ENCODE measurements at places on chromosomes 1 and 21.

- no peak for DNase-seq
These were observed 1.6 kb downstream of the TP53BP2 start for GRCh38 chr1:223843934-223844786.

GRCh38 chr21:31482460-31482859 is 138.4 kb upstream of the TIAM1 start:
- DNase-seq = no peak

GRCh38 chr1:202564958-202565495 is 145.2 kb downstream of the SYT2 start:
- DNase-seq = no peak

- DNase-seq = no peak
These were observed 162.4 kb downstream of the KIF26B start for GRCh38 chr1:245317217-245317616.

- DNase-seq = no peak
These were observed 216.4 kb downstream of the LTN1 start for GRCh38 chr21:28776251-28776650.

- DNase-seq = no peak
These were observed 21.9 kb downstream of the ERRFI1 start for GRCh38 chr1:8004113-8004802.

- DNase-seq = no peak
These were observed 20.6 kb downstream of the TRAF5 start for GRCh38 chr1:211347077-211347844.

DNA sequence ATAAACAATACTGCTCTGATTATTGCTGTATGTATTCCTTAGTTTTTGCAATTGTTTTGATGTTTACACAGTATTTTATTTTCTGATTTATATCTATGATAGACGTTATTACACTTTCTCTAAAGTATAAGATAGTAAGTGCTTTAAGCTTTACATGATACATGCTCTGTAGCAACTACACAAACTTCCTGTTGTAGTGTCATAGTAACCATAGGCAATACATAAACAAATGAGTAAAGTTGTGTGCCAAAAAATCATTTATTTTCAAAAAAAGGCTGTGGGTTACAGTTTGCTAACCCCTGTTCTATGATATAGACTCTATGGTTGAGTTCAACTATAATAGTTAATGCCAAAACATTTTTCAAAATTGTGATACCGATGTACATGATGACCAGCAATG is 1156.4 kb downstream of the AMY1C start:
- no peak for DNase-seq

DNA sequence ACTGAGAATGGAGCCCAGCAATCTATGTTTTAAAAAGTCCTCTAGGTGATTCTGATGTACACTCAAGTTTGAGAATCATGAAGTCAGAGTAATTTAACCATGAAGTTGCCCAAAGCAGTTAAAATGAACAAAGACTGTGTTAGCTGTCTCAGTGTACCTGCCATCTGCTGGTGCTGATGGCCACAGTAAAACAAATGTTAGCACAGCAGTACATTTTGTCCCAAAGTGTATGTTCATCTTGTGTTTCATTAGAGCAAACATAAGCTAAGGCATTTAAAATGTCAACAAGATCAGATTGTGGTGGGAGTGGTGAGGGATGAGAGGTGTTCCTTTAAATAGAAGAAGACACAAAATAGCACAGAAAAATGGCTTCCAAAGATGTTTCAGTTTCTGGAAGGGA is 31.1 kb downstream of the FYB2 start:
- no peak for DNase-seq

GRCh38 chr1:234871710-234872271 is 256.8 kb downstream of the TOMM20 start:
- DNase-seq = no peak

DNA sequence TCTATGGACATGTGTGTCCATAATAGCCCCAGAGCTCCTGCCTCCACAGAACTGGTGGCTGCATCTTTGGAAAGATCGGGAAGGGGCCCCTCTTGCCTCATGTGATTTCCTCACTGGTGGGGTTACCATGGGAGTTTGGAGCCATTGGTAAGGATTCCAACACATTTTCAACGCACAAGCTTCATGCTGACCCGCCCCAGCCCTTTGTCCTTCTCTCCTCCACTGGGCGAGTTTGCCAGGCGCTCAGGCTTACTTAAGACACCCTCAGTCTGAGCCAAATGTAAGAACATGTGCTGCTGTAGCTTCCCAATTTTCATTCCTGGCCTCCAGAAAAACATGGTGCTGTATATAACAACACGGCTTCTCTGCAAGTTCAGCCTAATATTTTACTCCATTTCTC is 72.4 kb downstream of the ATP5PO start:
- DNase-seq = no peak

DNA sequence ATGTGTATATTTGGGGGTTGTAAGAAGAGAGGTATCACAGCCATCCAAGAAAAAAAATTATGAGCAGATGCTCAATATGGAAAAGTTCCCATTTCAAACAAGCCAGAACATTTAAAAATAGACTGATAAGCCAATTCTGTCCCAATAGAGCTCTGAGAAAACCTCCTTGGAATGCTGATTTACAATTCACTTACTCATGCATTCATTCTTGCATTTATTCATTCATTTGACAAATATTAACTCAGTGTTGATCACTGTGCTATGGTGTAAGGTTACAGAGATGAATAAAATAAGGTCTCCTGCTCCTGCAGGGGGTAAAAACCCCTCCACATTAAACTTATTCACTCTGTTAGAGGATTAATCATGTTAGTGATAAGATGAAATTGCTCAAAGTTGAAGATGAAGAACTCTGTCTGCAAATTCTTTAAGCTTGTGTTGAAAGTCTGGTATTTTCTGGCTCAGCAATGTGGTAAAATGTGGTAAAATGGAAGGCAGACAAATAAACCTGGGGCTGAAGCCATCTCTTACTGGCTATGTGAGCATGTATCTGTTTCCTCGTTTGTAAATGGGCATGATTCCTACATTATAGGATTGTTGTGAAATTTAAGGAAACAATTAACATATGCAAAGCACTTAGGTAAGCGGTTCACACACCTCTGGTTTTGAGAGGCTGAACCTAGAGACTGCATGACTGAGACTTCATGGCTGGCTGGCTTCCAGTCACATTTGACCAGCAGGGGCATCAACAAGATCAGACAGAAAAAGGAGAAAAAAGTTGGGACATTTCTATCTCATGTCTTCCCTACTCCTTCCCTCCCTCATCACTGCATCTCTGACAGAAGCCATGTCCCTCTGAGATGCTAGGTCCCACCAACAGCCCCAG is 45.0 kb upstream of the DAB1 start:
- DNase-seq = no peak

DNA sequence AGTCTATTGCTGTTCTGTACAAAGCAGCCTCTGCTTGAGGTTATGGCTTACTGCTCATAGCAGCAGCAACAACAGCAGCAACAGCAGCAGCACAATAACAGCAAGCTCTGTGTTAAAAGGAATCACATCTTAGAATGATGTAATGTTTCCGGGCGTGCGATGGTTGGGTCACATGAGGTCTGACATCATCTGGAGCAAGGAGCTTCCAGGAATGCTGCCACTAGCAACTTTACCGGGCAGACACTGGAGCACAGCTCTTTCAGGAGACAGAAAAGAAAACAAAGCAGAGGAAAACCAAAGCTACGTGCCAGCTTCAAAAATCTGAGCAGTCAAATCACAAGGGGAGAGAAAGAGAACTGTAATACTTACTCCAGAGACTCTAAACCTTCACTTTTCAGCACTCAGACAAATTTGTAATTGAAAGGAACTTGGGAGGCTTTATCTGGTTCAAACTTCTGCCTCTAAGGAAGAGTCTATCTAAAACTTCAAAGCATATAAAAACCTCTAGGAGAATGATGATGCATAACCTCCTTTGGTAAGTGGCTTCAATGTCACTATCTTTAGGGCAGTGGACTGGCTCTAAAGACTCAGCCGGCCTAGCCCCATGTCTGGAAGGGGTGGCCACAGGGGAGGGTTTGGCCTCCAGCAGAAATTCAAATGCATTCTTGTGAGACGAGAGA is 28.3 kb upstream of the RAB3GAP2 start:
- DNase-seq = peak; percentile 21

DNA sequence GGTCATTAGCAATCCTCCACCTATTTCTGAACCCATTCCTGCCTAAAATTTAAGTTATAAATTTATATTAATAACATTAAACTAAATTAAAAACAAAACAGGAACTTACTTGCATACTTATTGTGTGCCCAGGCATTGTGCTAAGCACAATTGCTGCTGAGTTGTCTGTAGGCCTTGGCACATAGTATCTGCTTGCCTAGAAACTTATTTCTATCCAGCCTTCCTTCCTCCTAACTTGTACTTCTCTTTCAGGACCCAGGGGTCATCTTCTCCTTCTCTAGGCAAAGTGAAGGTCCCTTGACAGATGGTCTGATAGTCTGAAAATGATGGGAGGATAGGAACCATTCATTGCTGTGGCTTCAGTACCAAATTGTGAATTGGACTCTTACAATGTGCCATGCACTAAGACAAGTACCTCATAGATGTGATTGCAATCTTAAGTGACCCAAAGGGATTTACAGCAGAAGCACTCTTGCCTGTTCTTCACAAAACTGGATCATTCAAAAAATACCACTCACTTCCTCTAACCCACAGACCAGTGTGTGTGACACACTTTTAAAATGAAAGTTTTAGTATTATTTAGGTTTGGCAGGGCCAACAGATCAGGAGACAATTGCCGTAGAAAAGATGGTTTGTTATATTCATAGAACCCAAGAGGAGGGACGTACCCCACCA is 10.3 kb upstream of the CD101 start:
- no peak for DNase-seq

DNA sequence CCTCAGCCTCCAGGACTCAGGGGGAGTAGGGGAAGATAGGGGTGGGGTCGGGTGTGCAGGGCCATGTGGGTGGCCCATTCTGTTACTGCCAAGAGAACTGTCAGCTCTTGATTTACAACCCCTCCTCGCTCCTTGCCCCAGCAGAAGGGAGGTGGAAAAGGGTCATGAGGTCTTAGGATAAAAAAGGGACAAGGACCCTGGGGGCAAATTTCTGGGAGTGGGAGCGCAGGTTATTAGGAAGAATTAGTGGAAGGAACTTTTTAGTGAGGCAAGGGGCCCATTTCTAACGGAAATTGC is 812 bp downstream of the FAM110D start:
- DNase-seq = peak; percentile 60

DNA sequence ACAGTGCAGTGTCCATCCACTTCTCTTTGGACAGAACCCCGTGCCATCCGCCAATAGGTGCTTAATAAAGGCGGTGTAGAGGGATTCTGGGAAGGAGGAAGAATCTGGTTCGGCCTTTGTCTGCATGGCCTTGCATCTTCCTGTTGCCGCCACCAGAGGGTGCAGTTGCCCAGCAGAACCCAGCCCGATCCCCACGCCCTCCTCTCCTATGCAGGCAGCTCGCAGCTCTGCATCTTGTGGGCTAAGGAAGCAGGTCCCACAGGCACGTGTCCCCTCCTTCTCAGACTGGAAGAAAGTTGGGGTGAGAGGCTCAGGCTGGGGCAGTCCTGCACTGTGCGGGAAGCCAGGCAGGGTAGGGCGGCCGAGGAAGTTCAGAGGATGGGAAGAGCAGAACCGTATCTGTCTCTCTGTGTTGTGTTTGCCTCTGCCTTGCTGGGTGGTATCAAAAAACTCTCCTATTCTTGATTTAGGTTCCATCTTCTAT is 20.8 kb downstream of the NAV1 start:
- peak; percentile 83 for DNase-seq

DNA sequence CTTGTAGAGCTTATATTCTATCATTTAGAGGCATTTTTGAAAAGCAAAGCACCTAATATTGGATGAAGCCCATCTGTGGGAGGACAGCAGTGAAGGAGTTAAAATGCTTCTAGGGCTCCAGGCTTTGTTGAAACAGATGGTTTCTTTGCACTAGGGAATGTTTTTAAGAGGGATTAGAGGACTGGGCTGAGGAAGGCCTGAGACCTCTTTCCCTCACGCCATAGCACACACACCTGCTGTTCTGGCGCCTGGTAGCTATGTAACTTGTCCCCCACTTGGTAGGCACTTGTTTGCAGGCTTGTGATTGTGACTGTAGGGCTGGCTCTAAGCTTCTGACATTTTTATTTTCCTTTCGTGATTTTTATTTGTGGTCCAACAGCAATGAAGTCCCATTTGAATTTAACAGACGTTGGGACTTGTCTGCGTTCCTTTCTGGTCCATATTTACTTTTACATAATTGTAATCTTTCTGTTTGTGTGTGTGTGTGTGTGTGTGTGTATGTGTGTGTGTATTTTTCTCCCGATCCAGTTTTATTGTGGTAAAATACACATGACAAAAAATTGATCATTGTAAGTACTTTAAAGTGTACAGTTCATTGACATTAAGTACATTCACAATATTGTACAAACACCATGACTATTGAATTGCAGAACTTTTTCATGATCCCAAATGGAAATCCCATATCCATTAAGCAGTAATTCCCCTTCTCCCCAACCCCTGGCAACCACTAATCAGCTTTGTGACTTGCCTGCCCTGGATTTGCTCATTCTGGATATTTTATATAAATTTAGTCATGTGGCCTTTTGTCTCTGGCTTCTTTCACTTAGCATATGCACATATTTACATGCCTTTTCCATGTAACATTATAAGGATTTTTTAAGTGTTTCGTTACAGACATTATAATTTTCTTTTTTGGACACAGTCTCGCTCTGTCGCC is 33.5 kb upstream of the MACF1 start:
- no peak for DNase-seq

- DNase-seq = no peak
These were observed 48.6 kb downstream of the PATJ start for GRCh38 chr1:61790837-61791236.

DNA sequence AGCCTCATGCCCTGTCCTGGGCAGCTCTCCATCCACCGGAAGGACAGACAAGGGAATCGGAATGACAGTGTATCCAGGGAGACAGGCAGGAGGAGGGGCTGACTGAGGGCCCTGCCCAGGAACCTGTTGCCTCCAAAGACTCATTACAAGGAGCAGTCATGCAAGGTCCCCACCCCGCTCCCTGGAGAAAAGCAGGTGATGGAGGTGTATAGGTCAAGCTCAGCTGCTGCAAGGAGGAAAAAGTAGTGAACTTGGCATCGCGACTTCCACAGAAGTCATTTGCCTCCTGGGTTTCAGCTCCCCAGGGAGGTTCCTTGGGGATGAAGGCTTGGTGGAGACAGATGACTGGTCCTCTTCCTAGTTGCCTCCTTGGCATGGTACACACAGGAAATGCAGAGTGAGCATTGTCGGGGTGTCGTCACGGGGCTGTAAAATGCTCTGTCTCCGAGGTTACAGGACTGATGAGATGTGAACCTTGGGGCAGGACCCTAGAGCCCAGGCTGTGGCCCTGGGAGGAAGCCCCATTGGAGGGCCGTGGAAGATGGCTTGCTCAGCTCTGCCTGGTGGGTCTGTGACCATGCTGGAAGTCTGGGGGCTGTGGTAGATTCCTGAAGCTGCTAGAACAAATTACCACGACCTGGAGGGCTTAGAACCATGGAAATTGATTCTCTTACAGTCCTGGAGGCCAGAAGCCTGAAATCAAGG is 219.6 kb upstream of the C1orf174 start:
- no peak for DNase-seq

DNA sequence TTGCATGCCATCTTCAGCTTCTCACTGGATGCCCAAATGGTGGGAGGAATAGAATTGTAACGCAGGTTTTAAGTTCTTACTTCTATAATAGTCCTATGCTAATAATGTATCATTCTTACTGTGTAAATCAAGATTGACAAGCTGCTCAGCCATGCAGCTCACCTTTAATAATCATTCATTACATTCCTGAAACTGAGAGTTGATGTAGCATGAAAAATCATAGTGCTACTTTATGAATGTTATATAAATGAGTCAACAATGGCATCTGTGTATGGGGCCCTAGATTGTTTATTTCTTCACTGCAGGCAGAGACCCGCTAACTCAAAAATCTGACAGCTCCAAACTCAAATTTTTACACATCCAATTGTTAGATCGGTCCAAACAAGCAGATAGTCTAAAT is 34.4 kb downstream of the FH start:
- DNase-seq = no peak
